ENCODE measurements at places on chromosomes 1 and 21. TPM values are rescaled to one million over a fixed set of nuclear protein-coding genes. Genes with fewer than 3 reads are reported as not detected.

The CFHR2 gene
- not detected for total RNA-seq

The UBE2G2 gene
- 70.0 TPM for total RNA-seq

The ADAMTSL4 gene
- total RNA-seq: 77.7 TPM

The CD34 gene
- total RNA-seq: 72.1 TPM

The POLR3C gene
- 14.9 TPM for total RNA-seq

The TMEM269 gene
- not detected for total RNA-seq

The ASCL5 gene
- not detected for total RNA-seq

The CDC20 gene
- total RNA-seq: 1.3 TPM

The CHIA gene
- total RNA-seq: not detected

The MROH7 gene
- 7.0 TPM for total RNA-seq

The CFHR4 gene
- not detected for total RNA-seq

The KRTAP11-1 gene
- not detected for total RNA-seq

The COL9A2 gene
- 0.45 TPM for total RNA-seq

The UBXN10 gene
- total RNA-seq: 0.92 TPM

The FAM131C gene
- total RNA-seq: 3.7 TPM

The GBP1 gene
- total RNA-seq: 6.1 TPM

The ASTN1 gene
- total RNA-seq: 0.22 TPM

The DSCAM gene
- total RNA-seq: not detected
